ENCODE measurements at places on chromosomes 3 and 15.

GRCh38 chr15:31504462-31504839 is 177.8 kb downstream of the KLF13 start:
- no peak for DNase-seq

DNA sequence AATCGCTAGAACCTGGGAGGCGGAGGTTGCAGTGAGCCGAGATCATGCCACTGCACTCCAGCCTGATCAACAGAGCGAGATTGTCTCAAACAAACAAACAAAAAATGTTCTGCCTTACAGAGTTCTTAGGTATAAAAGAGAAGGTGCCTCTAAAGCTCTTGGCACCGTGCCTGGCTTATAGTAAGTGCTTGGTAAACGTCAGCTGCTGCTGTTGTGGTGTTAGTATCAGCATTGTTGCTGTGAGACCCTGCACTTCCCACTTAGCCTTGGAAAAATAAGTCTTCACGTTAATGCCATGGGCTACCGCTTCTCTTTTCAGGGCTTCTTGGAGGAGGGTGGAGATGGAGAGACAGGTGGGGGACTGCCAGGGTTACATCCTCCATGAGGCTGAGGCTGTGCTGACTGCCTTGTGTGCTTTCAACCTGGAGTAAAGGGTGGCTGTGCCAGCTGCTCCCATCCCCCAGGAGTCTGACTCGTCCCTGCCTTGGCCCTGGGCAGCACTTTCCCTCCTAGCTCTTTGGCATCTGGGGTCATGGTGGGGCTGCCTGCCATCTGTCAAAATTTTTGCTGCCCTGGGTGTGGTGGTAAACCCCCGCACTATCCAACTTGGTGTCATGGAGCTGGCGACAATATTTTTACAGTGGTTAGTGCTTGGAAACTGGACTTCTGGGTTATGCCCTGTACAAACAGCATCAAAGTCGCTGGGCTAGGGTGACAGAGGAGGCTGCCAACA is 17.8 kb downstream of the FLNB start:
- DNase-seq = no peak

- DNase-seq = no peak
These were observed 170.5 kb downstream of the KCNAB1 start for GRCh38 chr3:156290924-156291271.

DNA sequence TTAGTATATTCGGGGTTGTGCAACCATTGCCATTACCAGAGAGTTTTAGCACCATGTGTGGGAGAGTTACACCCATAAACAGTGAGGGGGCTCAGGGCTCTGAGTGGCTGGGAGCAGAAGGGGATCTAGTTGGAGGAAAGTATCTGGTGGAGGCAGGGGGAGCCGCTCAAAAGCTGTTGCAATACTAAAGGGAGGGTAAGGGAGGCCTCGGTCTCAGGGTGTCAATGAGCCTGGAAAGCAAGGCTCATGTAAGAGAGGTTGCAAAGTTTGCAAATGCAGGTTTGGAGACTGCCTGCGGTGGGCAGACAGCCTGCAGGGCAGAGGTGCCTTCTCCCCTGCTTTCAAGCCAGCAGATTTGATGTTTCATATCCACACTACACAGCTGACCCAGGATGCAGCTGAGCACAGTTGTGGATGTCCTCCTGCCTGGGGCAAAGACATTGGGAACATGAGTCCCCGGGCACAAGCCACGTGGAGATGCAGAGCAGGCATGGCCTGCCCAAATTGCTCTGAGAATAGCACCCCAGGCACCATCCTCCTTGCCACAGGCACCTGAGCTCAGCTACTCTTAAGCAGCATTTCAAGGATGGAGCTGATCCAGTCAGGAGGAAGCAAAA is 181.4 kb downstream of the TLE3 start:
- no peak for DNase-seq

DNA sequence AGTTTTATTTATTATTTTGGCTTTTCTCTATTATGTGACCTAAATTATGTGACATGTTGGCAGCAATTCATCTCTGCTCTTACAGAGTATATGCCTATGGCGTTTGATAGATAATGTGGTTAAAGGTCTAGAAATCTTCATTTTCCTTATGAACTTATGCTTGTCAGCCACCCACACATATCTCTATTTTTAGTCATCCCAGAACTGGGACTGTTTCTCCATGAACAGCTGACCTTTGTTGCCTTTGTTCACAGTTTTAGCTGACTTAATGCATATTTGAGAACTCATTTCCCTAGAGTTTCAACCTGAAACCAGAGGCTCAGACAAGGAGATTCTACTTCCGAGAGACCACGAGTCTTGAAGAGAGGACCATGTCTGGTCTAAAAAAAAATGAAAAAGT is 176.5 kb downstream of the RAP2B start:
- no peak for DNase-seq

GRCh38 chr3:159453945-159454344 is 534.7 kb upstream of the IL12A start:
- no peak for DNase-seq

- DNase-seq = no peak
These were observed 97.4 kb upstream of the RNU6-1 start for GRCh38 chr15:67937153-67937761.

DNA sequence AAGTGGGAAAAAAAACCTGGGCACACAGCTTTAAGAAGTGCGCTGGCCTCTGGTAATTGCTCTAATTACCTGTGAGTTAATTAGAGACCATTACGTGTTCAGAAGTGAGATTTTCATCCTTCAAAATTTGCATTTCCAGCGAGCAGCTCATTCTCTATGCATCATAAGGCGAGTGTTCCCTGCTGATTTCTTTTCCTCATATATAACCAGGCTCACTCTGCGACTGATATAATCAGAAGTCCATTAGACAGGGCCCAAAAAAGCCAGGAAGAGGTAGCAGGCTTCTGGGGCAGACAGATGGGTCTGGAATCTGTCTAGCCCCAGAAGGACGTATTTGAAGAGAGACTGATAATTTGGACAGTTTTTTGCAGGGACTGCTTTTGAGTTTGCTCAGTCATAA is 158.7 kb downstream of the MTHFS start:
- DNase-seq = no peak

DNA sequence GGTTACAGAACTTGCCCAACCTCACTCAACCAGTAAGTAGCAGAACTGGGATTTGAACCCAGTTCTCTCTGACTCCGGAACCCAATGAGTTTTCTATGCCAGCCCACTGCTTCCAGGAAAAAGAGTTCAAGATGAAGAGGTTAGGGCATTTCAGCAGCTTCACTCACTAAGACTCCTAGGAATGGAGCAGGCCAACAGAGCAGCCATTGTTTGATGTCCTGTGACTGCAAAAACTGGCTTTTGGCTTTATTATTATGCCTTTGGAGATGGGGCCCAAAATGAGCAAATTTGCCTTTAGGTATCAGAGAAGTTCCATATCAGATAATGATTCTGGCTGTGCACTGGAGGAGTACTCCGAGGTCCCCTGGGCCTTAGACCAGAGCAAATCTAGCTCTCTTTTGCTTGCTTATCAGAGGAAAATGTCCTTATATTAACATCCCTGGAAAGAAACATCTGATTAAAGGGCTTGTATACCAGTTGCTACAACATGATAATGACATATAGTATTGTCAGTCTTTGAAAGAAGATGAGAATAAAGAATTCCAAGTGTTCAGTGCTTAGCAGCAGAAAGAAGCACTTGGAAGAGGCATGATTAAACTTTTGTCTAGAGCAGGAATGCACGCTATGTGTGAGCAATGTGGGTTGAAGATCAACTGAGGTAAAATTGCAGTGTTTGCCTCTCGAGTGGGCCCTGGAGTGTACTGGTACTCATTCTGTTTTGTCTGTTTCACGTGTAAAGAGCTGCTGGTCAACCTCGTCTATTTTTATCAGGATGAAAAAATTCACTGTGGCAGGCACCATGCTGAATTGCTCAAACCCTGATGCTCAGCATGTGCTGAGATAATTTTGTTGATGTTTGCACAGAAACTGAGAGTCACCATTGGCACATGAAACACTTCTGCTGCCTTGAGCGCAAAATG is 21.8 kb upstream of the KLHL24 start:
- DNase-seq = no peak

DNA sequence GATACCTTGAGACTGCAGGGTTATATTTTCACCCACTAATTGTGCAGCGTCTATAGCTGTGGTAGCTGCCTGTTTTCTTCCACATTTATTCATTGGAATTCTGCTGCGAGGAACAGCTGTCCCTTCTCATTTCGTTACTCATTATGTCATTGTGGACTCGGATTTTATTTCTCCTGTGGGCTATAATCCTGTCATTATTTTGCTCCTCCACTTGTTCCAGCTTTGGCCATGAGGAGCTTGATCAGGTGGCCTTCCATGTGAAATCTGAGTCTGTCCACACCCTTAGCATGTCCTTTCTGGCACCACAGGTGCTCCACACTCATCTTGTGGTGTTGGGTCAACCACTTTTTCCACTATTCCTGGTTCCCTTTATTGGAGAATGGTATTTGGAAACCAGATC is 14.8 kb downstream of the LYSMD4 start:
- DNase-seq = no peak

- DNase-seq = no peak
These were observed 22.9 kb downstream of the BBX start for GRCh38 chr3:107545680-107546120.

GRCh38 chr3:153052096-153052460 is 109.9 kb upstream of the RAP2B start:
- no peak for DNase-seq

- no peak for DNase-seq
These were observed 27.0 kb upstream of the FSTL1 start for GRCh38 chr3:120477781-120478180.

DNA sequence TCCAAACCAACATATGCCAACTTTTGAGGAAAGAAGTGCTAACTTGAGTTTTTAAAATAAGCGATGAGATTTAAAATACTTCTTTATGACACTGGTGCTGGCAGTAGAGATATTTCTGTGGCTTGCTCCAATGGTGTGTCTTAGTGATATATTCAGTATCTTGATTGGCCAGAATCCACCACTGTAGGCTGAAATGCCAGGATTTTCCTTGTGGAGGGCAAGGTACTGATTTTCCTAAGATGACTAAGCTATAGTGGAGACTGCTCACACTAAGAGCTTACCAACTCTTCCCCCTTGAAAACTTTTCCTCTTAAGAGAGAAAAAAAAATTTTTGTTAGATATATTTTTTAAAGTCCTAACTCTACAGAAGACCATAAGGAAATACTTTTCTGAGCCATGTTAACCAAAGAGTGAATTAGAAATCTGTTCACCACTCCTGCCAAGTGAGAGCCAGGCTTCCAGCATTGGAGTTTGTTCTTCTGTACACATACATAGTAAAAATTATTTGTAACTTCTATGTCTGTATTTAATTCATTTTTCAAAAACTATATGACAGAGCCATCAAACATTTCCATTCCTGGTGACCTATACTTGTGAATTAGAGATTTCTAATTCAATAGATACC is 109.1 kb downstream of the PPP2R3A start:
- DNase-seq = no peak

DNA sequence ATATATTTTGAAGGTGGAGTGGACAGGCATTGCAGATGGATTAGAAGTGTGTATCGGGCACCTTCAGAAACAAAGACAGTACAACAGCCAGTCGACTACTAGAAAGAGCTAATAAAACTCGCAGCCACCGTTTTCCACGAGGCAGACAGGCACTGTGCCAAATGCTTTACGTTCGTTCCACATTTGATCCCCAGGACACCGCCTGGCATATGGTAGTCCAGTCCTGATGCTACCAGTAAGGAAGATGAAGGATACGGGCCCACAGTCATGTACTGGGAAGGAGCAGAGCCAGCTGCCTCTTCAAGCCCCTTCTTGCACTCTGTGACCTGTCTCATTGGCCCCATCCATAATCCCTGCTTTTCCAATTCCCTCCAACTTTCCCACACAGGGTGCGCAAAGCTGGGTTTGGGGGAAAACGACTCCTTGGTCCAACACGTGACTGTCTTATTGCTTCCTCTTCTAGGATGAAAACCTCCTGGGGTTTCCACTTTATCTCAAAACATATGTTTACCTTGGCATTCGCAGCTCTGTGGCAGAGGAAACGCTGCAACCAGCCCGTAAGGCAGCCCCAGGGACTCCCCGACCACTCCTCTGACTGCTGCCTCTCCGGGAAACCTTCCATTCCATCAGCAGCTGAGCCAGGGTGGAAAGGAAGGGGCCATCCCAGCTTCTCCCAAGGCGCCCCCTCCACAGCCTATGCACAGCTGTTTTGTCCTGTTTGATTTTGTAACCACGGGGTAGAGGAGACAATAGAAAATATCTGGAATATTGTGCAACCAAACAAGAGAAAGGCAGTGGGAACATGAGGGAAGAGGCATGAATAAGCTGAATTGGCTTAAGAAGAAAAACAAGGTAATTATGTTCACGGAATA is 107.4 kb downstream of the ADAMTS17 start:
- no peak for DNase-seq

- DNase-seq = no peak
These were observed 130.8 kb downstream of the DIPK2A start for GRCh38 chr3:144102421-144102820.

GRCh38 chr3:123138839-123139444 is 62.8 kb upstream of the SEC22A start:
- DNase-seq = no peak

- no peak for DNase-seq
These were observed 66.1 kb downstream of the MAP2K5 start for GRCh38 chr15:67608638-67608959.

DNA sequence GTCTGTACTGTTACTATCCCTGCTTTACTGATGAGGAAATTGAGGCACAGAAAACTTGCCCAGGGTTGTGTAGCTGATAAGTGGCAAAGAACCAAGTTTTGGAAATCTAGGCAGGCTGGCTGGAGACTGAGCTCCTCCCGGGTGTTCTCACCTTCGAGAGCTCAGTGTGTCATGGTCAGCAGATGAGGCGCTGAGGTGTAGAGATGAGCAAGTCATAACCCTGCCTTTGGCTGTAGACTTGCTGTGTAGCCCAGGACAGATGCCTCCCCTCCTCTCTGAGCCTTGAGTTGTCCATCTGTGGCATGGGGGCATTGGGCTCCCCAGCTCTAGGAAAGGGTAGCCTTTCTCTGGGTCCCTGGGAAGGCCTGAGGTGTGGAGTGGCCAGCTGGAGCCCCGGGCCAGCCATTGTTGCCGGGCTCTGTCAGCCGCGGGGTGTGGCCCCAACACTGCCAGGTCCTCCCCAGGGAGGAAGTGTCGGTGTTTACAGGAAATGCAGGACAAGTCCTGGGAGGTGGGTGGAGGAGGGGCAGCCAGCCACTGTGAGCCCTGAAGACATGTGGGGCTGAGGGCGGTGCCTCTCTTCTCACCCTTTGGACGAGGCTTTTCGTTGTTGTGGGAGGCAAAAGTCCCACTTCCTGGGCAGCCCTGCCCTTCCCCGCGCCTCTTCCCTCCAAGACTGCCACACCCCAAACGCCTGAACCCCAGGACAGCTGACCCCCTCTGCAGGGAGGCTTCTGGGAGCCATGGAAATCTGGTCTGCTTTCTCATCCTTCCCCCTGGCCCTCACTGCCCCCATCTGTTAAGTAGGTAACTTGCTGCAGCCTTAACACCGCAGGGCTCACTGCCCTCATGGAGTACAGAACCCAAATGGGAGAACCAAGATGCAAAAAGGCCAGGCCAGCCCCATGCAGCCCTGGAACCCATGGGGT is 29.1 kb downstream of the FGD5 start:
- no peak for DNase-seq

DNA sequence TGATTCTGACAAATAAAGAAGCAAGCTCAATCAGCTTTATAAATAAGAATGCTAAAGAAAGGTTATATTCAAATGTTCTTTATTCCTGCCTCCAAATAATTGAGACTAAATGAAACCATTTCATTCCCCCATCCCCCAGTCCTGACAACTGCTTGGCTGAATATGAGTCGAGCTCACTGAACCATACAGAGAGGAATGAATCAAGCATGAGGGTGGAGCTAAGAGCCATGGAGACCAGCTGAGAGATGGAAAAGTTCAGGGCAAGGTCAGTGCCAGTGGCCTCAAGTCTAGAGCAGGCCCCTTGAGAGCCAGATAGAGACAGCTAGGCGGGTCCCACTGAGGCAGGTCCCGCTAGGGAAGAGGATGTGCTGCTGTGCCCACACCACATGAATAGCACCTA is 188.7 kb upstream of the EIF1B start:
- DNase-seq = no peak

All from Jurkat, Clone E6-1 (cell line).